CD4-positive, alpha-beta T cell treated with Interleukin-15 for 4 hours (primary cell): ENCODE measurements at places on chromosomes 4 and X.

DNA sequence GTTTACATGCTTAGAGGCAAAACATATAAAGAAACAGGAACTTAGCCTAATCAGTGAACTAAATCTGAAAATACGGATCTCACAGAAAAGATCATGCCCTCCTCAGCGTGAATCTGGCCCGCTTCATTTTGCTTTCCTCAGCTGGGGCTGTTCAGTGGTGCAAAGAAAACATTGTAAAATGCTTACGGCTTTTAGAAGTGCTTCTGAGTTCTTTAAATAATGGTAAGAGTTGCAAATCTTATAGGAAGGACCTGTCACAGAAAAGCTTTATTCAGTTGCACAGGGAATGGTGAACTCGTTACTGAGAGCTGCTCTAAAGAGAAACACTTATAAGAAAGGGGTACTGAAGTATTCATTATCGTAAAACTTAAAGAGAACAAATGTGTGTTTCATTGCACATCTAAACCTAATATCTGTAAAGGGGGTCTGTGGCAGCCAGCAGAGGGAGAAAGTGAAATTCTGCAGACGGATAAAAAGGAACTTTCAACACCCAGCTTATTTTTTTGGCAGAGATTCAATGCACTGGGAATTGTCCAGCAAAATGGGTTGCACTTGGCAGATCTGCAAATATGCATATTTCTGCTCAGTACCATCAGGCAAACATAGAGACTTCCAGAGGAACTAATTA, 139.2 kb upstream of the ANK2 start:
- DNase-seq: no peak

GRCh38 chr4:36325499-36325898, 44.1 kb downstream of the DTHD1 start:
- peak; percentile 37 for DNase-seq

DNA sequence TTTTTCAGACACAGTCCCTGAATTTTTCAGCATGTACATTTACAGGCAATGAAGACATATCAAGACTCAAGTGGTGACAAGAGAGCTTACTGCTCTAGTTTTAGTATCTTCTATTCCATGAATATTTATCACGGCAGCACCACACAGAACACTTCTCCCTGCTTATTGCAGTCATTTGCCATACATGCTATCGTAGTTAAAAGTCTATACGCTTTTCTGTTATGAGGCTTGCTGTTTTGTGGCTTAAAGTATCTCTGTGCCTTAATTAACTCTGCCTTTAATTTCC, 65.4 kb upstream of the GK2 start:
- DNase-seq: no peak

- no peak for DNase-seq
These were observed 200.7 kb upstream of the NPY2R start for GRCh38 chr4:155007660-155008176.

GRCh38 chrX:2385224-2385623, 115.6 kb downstream of the DHRSX start:
- DNase-seq: no peak

DNA sequence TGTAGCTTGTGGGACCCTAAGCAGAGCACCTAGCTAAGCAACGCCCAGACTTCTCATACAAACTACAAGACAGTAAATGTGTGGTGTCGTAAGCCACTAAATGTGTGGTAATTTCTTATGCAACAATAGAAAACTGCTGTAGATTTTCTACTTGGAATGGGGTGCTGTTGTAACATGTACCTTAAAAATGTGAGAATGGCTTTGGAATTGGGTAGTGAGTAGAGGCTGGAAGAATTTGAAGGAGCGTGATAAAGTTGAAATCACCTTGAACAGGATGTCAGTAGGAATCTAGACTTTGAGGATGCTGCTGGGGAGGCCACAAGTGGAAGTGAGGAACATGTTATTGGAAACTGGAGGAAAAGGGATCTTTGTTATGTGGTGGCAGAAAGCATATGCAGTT, 43.2 kb upstream of the FUNDC1 start:
- DNase-seq: no peak

GRCh38 chr4:80586716-80587115, 251.2 kb downstream of the CFAP299 start:
- no peak for DNase-seq

- DNase-seq: peak; percentile 28
These were observed 2.1 kb downstream of the SASH3 start for GRCh38 chrX:129781680-129782495.

GRCh38 chrX:18672008-18672407, at the start of gene RS1:
Gene RS1, minus strand, starts transcription at chrX:18672108. Its CDS starts 40 bp downstream, at chrX:18672068.
- no peak for DNase-seq

DNA sequence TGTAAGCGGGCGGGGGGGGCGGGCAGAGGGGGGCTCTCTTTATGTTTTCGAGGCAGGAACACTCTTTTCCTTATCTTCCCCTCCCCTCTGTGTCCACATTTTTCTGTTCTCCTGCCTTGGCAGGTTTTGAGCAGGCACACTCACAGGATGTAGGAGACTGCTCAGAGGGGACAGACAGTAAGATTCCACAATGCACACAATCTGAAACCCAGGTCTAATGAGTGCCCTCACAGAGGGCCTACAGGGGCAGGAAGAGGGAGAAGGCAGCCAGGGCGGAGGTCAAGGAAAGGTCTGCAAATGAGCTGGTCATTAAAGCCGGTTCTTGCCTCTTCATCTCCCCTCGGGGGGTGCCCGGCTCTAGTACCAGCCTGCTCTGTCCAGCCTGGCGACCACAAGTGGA, 106.1 kb upstream of the ATP6AP2 start:
- no peak for DNase-seq

DNA sequence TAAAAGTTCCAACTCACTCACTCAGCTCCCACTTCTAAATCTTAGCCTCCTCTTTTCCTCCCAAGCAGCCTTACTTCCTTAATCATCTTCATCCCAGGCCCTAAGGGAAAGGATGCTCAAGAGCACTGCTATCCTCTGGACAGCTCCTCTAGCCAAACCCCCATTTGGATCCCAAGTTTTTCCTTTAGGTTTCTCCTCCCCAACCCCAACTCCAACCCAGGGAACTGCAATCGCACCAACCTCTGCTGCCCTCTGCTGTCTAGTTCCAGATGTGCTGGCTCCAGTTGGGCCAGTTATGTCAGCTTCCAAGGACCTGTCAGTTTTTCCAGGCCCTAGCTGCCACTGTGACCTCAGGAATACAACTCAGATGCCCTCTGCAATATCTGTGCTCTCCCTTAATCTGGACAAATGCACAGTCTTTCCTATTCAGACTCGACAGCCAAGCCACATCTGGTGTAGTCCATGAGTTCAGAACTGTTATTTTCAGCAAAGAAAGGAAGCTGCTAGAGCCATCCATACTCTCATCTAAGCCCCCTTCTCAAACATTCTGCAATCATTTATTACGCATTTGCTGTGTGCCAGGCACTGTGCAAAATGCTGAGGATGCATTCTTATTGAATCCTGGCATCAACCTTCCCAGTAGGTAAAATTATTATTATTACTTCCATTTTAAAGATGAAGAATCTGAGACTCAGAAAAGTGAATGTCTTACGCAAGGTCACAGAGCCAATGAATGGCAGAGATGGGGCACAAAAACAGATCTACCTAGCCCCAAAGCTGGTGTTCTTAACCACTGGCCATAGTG, 12.3 kb upstream of the XPNPEP2 start:
- DNase-seq: no peak

DNA sequence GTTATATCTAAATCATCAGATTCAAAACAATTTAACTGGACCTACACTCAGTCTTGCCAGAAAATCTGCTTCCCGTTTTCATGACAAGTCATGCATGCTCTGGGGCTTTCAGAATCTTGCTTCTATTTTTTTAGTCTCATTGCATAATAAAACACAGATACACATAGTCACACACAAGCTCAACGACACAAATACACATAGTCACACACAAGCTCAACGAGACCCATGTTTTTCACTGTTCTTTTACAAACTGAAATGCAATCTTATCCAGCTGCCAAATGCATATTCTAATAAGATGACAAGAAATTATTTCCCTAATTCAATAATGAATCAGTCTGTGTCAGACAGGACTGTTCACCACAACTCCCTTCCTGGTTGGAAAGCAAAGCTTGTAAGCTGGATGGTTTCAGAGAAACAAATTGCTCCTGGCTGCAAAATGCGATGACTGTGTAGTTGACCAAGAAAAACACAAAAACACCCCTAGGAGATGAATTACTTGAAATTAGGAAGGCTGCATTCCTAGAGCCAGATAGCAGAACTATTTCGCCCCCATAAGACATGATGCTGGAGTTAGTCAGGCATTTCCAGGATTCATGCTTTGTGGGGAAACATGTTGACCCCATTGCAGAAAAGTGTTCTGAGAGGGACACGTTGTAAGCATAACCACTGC, 208.7 kb downstream of the CHIC2 start:
- DNase-seq: no peak

- DNase-seq: no peak
These were observed 6.8 kb upstream of the SORCS2 start for GRCh38 chr4:7185487-7186030.

DNA sequence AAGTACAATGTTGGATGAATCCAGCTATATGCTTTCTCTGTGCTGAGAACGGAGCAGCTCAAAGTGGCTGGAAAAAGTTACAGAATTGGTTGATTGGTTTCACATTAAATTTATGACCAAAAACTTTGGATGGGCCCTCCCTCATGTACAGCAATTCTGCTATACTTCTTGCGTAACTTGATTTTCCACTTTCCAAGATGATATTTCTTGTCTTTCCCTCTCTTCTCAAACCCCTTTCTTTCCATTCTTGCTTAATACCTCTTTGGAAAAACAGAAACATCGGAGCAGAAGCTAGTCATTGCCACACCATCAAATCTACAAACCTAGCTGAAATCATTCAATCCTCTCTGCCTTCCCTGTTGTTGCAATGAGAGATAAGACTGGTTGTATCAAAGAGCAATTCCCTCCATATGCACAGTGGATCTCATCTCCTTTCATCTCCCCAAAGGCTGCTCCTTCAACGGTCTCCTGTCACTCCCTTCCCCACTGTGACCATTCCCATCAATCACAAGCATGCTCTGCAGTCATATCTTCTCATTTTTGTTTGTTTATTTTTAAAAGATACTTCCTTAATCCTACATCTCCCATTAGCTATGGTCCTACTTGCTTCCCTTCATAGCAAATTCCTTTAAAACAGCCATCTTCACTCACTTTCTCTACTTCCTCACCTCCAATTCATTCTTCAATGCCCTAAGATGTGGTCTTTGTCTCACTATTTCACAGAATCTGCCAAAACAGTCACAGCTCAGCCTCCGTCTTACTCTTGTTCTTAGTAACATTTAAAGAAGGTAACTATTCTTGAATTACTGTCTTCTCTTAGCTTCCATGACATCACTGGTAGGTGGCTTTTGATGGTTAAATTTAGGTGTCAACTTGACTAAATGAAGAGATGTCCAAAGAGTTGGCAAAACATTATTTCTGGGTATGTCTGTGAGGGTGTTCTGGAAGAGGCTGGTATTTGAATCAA, 145.5 kb downstream of the FAM13A start:
- no peak for DNase-seq

DNA sequence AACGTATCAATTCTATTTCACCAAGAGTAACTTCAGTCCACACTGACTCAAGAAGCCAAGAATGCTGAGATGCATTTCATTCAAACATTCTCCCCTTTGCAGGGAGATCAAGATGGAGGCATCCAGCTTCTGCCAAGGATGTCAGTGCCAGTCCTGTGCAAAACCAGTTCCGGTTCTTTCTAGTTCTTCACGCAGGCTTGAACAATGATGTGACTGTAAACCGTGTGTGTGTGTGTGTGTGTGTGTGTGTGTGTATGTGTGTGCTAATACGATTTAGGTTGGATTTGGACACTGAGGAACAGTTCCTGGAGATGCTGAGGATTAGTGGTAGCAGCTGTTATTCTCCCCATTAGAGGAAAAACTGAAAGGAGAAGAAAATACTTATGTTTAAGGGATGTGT, at the start of gene REELD1:
TSS of gene REELD1 (plus strand) at position 301 of the 400 bp plus-strand sequence. CDS start 2,415 bp downstream, outside the sequence.
- DNase-seq: no peak

DNA sequence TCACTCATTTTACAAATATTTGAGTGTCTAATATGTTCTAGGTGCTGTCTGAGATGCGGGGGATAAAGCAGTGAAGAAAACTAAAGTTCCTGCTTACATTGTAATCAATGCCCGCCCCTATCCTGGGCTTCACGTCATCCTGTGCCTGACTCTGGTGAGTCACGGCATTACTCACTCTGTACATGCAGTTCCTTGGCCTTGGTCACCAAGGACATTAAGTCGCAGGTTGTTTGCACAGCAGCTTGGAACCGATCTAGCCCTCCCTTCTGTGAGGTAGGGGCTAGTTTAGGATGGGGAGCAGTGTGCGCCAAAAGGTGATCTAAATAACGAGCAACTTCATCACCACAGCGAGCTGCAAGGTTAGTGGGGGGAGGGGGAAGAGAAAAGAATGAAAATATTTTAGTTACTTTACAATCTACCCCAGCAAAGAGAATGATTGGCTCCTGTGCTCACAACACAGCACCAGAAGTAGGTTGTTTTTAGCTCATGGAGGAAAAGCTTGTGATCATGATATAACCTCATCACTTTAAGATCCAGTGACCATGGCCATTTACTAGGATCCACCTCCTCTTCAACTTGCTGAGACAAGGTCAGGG, 48.0 kb upstream of the HDAC8 start:
- peak; percentile 2 for DNase-seq

GRCh38 chr4:70239884-70240591, 2.4 kb upstream of the CSN3 start:
- DNase-seq: no peak

- DNase-seq: no peak
These were observed 103.5 kb downstream of the TNIP2 start for GRCh38 chr4:2652415-2653160.

DNA sequence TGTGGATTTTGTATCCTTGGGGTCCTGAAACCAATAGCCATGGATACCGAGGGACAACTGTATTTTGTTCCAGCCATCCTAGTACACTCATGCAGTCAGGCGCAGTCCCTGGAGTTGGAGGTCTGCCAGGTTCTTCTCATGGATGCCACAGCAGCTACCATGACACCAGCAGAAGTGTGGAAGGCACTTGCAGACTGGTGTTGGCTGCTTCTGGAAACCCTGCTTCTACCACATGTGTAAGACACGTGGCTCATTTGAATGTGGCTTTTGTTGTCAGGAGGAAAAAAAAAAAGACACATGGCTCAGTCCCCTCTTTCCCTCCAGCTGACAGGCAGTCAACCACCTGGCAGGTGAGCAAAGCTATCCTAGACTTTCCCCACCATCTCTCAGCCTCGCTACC, 19.4 kb downstream of the DRD5 start:
- no peak for DNase-seq

DNA sequence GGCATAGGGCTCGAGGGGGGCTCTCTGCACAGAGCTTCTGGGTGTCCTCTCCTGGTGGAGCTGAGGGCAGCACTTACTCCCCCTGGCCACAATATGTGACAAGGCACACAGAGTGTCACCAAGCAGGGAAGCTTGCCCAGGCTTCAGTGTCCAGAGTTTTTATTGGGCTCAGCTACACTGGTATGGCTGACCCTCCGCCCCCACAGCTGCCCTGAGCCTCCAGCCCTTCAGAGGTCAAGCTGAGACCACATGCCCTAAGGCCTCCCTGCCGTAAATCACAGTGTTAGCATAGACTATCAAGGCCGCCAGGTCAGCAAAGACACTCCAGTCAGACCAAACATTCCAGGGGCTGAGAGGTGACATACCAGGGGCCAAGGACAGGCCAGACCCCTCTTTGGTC, 59.0 kb downstream of the EVC start:
- DNase-seq: no peak

- no peak for DNase-seq
These were observed 33.3 kb upstream of the SLC25A4 start for GRCh38 chr4:185109736-185110135.

GRCh38 chr4:7787681-7788141, 151.9 kb downstream of the AFAP1 start:
- no peak for DNase-seq
